ENCODE measurements at places on chromosomes 1 and 21.
A peak's percentile ranks its signal among the peaks of the same experiment; 100 is the strongest.

GRCh38 chr1:162023547-162024501 lies at the start of gene OLFML2B:
OLFML2B (minus strand) TSS chr1:162023869; CDS start chr1:162023430, 439 bp downstream.
- DNase-seq, result peak; percentile 61

DNA sequence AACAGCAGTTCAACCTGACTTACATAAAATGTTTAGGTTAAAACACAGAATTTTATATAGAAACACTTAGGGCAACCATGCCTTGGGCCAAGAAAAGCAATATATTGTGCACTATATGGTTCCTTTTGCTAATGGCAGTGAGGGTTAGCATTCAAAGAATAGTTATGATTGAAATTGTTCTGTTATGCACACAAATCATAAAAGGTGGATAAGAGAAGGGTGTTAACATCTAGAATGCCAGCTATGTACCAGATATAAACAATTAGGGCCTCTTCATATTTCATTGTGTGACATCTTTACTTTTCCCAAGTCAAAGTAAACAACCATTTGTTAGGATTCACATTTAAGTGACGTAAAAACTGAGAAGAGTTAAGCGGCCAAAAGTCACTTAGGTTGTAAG lies 308.0 kb upstream of the B3GALT2 start:
- no peak for DNase-seq

GRCh38 chr1:56255516-56256152 lies 323.7 kb downstream of the PLPP3 start:
- peak; percentile 91 for DNase-seq

- peak; percentile 64 for DNase-seq
Observed at GRCh38 chr1:92960395-92961130, 699 bp downstream of the DIPK1A start.

DNA sequence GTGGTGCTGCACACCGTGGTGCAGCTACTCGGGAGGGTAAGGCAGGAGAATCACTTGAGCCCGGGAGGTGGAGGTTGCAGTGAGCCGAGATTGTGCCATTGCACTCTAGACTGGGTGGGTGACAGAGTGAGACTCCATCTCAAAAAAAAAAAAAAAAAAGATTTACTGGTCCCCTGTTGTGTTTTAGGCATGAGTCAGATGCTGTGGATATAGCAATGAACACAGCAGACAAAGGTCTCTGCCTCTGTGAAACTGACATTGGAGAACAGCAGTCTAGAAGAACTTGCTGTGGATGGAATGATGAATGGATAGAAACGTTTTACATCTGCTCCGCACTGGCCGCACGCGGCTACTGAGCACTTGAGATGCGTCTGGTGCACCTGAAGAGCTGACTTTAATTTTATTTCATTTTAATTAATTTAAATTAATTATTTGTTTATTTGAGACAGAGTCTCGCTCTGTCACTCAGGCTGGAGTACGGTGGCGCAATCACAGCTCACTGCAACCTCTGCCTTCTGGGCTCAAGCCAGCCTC lies 24.5 kb upstream of the EPHA2 start:
- DNase-seq, result peak; percentile 10
